ENCODE measurements at places on chromosomes 7 and 10. TPM values are rescaled to one million over a fixed set of nuclear protein-coding genes. Genes with fewer than 3 reads are reported as not detected.

The PODXL gene
- total RNA-seq, result 0.51 TPM

The WNT2 gene
- not detected for total RNA-seq

The MMRN2 gene
- not detected for total RNA-seq

The ZSCAN21 gene
- 6.9 TPM for total RNA-seq
